Posterior vena cava (tissue), 2 donors: ENCODE measurements at places on chromosomes 2 and 18.

DNA sequence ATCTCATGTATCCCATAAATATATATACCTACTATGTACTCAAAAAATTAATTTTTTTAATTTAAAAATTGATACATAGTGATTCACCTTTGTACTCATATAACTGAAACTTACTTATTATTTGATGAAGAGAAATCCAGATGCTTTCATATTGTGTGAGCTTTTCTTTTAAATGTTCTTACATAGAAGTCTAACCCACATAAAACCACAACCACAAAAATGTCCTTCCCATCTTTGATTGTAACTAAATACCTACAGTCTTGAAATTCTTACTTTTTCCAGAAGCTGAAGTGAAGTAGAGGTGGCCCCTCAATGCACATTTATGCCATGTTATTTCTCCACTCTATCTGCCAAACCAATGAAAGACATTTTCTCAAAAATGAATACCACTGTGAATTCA, 117.9 kb upstream of the COL5A2 start:
- DNase-seq: no peak

DNA sequence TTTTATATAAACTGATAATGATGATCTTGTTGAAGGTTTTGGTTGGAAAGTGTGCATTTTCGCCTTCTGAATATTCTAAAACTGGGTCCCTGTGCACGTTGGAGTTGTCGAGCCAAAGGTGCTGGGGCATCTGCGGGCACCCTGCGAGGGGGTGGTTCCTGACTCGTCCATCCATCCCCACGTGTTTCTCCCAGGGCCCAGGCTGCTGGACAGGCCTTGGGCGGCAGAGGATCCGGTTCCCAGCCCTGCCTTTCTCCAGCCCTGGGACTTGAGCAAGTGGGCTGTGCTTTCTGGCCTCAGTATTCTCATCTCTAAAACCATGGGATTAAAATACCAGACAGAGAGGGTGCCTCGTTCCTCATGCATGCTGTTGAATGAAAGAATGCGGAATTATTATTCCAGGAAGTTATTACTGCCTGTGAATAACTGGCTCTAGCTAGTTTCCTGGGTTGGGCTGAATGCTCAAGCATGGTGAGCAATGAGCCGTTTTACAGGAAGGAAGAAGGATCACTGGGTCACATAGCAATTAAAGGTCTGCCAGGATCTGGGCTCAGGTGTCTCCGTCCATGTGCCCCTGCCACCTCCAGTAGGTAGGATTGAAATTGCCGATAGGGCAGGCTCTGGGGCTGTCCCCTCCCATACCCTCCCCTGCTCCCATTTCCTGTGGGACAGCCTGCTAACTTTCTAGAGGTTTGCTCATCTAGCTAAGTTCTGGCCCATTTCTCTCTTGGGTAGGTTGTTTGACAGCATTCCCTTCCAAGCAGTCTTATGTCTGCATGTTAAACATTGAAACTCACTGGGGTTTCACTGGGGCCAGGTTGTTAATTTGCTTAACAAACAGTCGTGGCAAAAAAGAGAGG, 77.2 kb upstream of the HS6ST1 start:
- DNase-seq: no peak

DNA sequence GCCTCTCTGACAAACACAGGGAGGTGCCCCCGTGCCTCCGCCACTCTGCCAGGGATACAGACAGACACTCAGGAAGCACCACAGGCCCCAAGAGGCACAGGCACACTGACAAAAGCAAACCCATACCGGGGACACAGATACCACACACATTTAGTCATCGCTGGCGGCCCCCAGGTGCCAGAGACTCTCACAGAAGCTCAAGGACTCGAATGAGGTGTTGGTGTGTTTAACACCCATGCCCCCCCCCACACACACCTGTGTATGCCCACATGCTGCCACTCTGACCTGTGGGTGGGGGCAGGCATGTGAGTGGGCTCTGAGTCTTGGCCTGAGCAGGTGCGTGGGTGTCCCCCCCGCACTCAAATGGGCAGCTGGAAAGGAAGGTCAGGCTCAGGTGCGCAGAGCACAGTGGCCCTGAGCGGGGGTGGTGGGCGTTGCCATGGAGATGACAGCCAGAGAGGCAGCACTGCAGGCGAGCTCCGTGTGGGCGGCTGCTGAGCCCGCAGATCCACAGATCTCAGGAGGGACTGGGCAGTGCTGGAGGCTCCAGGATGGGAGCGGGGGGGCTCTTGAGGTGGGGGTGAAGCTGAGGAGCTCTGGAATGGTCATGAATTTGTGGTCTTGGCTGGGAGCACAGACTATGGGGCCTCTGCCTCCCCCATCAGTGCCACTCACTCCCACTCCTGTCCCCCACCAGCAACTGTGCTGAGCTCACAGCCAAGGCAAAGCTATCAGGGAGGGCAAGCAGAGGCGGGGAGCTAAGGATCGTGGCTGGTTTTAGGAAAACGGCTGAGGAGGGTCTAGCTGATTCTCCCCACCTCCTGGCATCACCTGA, 73.9 kb upstream of the TAF1B start:
- DNase-seq: no peak

GRCh38 chr18:68925268-68925667, 127.4 kb downstream of the CCDC102B start:
- DNase-seq: no peak

DNA sequence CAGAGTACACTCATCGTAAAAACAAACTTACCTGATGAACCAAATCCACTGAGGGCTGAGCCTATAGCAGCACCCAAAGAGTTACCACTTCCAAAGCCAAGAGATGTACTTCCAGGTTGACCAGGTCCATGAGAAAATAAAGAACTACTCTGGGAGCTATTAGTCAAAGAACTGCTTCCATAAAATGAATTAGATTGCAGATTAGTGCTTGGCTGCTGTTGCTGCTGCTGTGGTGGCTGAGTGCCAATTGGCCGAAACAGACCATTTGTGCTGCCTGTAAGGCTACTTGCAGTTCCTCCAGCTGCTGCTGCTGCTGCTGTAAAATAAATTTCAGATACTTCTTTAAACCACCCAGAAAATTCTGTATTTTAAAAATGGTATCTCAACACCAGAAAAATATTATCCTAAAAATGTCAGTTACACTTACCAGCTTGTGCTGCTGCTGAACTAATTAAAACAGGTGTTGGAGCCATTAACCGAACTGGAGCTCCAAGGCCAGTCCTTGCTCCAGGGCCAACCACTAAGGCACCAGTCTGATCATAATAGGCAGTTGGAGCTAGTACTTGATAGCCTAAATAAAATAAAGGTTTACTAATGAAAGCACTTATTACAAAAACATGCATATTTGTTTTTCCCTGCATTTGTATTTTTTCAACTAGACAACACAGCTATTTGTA, 58.1 kb upstream of the SDC1 start:
- DNase-seq: no peak
